Activated CD8-positive, alpha-beta memory T cell treated with anti-CD3 and anti-CD28 coated beads, Interleukin-2, amount 50 U/mL, for 48 hours (primary cell): ENCODE measurements at places on chromosomes 4 and X.
A peak's percentile ranks its signal among the peaks of the same experiment; 100 is the strongest.

- DNase-seq: no peak
Observed at GRCh38 chr4:40316782-40317635, 18.1 kb upstream of the CHRNA9 start.

DNA sequence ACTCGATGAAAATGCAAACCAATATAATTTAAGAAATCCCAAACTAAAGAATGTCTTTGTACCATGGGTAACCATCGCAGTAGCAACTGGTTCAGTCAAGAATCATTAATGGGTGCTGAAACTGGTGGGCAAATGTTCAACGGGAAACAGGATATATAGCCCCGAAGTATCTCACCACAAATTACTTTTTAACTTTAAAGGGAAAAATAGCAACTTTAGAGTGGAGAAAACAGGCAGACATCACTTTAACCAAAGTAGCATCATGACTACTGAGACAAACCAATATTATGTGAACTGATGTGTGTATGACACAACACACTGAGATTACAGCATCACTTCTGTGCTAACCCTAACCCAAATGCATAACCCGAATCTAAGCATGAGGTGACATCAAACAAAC is 33.8 kb upstream of the SLAIN2 start:
- no peak for DNase-seq

DNA sequence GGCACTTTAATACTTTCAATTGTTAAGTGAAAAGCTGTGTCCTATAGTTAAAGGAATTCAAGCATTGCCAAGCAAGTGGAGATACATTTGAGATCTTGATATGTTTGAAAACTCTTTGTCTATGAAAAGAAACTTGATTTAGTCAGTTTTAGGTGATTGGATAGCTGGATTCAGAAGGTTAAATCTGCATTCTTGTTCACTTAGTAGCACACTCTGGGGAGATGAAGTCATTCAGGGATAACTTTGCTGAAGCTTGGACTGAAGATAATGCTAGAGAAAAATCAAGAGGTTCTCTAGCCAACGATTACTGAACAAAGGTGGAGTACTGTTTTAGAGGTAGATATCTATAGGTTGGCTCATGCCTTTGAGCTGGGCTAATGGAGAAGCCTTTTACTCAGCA is 90.6 kb downstream of the DCAF8L2 start:
- no peak for DNase-seq

GRCh38 chr4:115851918-115852766 is 738.7 kb upstream of the NDST4 start:
- no peak for DNase-seq

GRCh38 chrX:153578200-153578835 is 20.6 kb downstream of the CCNQ start:
- no peak for DNase-seq

GRCh38 chr4:77852892-77853495 is 9.6 kb upstream of the MRPL1 start:
- peak; percentile 72 for DNase-seq
